ENCODE measurements at places on chromosomes 3 and 15.

GRCh38 chr3:187841560-187841959 lies 96.3 kb upstream of the BCL6 start:
- no peak for DNase-seq

GRCh38 chr3:80097674-80098073 lies 329.9 kb upstream of the ROBO1 start:
- no peak for DNase-seq

DNA sequence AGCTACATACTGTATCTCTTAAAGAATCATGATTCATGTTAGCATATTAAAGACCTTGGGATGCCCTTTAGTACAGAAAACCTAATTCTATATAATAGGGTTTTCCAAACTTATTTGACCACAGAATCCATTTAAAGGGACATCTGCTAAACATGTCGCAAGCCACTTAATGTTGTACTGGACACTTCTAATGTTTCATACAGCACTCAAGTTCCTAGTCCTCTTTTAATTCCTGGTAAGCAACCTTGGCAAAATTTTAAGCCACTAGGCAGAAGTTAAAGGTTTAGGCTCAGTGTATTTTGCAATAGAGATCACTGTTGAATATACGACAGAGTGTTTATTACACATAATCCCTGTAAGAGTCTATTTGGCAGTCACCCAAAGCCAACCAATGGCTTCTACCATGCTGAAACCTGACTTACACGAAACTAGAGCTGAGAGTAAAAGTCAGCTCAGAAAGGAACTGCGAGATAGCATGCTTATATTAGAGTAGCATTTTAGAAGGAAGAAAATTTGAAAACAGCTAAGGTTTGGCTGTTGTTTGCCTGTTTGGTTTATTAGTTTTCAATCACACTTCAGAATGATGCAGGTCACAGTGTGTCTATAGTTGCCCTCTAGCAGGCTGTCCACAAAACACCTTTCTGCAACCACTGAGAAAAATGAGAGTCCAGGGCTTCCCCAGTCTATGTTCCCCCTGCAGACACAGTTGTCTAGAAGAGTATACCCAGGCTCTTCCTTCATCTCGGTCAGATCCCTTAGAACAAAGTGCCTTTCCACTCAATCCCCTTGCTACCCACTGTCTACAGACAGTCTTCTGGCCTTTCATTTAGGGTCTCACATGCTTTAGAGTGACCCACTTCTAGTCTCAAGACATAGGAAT lies 104.4 kb downstream of the FMN1 start:
- DNase-seq: peak; percentile 52

DNA sequence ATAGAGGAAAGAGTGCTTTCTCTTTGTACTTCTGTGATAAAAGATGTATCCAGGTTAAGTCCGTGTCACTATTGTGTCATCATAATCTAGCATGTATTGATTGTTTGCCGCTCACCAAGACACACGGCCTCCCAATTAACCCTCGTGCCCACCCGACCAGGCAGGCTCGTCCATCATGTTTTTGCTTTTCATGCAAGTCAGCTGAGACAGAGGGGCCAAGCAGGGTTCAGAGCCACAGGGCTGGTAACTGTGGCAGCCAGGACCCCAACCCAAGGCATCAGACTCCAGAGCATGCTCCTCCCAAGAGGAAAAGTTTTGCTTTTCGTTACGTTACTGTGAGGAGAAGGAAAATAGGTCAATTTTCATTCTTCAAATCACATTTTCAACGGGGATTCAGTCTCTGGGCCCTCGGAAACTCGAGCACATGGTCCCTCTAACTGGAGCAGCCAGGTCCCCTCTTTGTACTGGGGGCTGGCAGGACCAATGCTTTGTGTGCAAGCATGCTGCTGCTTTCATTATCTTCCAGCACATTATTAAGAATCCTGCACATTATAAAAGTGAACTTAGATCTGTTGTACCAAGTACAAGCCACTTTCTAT lies 161.1 kb upstream of the TOPAZ1 start:
- no peak for DNase-seq

GRCh38 chr3:183182732-183183610 lies 20.4 kb upstream of the LAMP3 start:
- DNase-seq: no peak

- DNase-seq: peak; percentile 81
These were observed 59.7 kb downstream of the GRIP2 start for GRCh38 chr3:14480207-14481017.

DNA sequence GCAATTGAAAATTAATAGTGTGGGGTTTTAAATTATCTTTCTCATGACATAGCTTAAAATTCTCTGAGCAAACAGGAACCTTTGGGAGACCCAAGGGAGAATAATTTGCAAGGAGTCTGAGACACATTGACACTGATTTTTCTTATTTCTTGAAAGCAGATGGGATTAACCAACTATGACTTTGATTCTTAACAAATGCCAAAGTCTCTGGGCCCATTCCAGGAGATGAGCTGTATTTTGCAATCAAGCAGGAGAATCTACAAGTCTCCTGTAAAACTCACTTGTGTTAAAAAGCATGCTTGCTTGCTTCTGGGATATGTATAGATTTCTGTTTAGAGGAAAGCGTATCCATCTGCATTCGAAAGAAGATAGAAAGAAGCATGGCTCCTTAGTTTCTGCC lies 71.3 kb upstream of the STT3B start:
- DNase-seq: no peak

DNA sequence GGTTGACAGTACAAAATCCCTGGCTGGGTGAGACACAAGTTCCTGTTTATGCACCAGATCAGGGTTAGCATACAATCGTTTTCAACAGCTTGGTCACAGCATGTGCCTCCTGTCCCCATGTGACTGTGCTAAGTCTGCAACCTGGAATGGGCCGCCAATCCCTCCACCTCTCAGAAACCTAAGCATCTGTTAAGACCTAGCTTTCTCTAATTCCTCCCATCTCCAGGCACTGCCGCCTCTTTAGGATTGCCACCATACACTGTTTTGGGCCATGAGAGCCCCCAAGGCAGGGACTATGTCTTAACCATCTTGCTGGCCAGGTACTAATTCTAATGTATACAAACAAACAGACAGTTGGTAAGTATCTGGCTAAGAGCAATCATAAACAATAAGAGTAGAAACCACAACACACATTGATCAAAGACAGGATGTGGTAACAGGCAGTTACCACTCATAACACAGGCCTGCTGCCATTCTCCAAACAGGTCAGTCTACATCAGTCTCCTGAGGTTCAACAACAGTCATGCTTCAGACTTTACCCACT lies 25.6 kb downstream of the SEC22C start:
- no peak for DNase-seq

GRCh38 chr3:191119415-191120295 lies 79.4 kb upstream of the OSTN start:
- DNase-seq: no peak

DNA sequence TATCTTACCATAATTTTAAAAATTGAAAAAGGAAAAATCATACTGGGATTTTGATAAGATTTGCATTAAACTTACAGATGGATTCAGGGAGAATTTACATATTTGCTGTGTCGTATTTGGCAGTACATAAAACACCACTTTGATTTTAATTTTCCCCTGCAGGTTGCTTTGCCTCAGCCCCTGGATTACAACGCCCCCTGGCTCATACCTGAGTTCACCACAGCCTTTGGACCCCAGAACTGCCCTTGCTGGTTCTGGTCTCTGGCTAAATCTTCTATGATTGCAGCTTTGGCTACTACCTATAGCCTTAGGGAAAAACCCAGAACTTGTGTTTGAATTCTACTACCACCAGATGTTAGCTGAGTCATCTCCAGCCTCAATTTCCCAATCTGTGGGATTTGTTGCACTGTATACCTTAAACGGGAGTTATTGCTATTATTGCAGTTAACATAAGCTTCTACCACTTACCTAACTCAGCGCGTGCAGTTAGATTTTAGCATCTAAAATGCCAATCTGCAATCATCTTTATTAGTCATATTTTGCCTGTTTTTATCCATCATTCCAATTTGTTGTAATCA lies 315.7 kb upstream of the GADL1 start:
- DNase-seq: no peak

GRCh38 chr15:100174904-100175275 lies 166.9 kb downstream of the ADAMTS17 start:
- DNase-seq: no peak

GRCh38 chr15:99590913-99591646 lies 25.3 kb downstream of the MEF2A start:
- DNase-seq: no peak

DNA sequence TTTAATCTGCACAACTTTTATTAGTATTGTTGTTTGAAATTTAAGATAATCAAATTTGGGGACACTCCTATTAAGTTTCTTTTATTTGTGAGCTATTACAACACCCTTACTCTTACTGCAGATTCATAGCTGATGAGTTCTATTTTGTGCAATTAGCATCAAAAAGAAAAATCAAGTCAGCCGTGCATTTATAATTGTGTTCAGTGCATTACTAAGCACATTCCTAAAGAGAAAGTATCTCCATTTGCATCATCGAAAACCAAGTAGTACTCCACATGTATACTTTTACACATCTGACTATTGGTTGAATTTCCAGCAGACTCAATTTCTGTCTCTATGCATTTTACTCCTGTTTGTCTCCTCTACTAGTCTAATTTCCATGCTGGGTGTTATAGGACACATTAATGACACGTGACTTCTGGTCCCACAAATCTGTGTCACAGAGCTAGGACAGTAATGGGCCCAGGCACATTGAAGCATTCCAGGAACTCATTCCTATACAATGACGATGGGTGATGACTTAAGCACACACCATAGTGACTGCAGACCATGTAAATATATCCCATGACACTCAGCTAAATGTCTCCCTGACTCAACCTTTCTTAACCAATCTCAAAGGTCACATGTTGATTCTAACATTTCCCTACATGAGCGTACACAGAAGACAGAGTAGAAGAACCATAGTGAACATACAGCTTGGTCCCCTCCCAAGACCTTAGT lies 477.5 kb downstream of the LPP start:
- peak; percentile 71 for DNase-seq
